ENCODE measurements at places on chromosomes 12 and 14.

DNA sequence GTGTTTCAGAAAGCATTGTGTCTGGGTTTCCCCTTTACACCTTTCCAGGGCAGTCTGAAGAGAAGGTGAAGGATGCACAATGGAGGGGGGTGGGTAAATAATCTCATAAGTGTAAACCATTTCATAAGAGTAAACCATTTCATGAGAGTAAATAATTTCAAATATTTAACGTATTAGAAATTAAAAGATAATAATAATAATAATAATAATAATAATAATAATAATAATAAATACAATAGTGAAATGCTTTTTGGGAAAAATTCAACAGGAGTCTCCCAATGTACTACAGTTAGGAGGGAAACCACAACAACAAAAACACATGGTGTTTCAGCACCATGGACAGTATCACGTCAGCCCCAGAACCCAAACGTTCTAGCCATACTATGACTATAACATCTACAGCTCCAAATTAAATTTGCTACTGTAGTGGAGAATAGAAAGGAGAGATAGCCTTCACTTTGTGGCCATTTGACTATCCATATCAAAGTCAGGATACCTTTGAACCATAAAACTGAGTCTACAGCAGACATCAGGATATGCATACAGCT lies 691.8 kb downstream of the BCL11B start:
- DNase-seq: no peak

DNA sequence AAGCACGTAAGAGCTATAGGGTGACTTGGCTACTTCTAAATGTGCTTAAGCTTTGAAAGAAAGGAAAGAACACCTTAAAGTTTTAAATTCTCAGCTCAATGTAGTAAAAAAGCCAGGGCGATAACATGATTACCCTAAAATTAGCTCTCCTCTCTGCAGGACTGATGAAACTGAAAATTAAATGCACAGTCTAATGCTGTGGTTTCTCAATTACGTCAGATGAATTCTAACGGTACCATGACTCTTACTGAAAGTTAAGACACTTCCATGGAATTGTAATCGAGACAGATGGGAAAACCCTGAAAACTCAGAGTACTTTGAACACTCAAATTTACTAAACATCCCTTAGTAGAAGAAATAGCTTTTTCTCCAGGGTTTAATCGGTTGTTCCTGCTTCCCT lies 25.9 kb upstream of the PRKD1 start:
- no peak for DNase-seq

DNA sequence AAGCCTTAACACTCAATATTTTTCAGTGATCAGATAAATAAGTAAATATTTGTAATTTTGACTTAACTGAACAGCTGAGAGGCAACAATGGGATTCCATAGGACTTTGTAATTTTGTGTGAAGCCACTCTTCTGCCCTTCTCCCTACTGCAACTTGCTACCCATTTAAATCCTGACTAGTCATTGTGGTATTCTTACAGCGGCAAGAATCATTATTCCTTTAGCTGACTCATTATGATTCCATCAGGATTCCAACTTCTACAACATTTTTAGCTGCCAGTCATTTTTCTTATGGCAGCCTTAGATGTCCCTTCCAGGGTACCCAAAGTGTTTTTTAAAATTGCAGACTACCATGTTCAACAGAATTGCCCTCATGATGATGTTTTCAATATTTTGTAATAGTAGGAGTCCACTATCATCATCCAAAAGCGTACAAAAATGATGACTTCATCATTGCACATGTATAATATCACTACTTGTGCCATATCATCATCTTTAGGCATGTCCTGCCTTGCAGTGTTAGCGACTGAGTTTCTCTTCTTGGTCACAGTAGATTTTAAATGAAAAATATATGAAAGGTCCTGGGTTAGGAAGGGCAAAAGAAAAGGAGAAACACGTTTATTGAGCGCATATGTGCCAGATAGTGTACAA lies 5.1 kb upstream of the MAGOHB start:
- no peak for DNase-seq

DNA sequence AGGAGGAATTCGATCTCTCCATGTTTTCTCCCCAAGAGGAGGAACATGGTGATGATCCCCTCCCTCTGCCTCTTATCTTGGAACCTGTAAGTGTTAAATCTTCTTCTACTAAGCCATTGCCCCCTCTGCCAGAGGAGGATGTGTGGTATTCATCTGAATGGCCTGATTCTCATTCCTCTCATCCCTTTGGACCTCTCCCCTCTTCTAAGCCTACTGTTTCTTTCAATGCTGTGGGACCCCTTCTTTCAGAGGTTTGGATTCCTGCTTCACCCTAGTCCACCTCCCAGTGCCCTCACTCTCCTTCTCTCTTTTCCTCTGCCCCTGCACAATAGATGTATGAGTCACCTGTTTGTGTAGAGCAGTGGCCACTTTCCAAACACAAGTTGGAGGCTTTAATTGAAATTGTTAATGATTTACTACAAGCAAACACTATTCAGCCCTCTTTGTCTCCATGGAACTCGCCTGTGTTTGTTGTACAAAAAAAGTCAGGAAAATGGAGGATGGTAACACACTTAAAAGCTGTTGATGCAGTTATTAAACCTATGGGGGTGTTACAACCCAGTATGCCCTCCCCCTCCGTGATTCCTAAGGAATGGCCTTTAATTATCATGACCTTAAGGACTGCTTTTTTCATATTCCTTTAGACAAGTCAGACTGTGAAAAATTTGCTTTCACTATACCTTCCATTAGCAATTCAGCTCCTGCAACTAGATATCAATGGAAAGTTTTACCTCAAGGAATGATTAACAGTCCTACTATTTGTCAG lies 192.1 kb upstream of the ALG10B start:
- no peak for DNase-seq

GRCh38 chr12:92495108-92495507 lies 207.7 kb upstream of the PLEKHG7 start:
- no peak for DNase-seq

DNA sequence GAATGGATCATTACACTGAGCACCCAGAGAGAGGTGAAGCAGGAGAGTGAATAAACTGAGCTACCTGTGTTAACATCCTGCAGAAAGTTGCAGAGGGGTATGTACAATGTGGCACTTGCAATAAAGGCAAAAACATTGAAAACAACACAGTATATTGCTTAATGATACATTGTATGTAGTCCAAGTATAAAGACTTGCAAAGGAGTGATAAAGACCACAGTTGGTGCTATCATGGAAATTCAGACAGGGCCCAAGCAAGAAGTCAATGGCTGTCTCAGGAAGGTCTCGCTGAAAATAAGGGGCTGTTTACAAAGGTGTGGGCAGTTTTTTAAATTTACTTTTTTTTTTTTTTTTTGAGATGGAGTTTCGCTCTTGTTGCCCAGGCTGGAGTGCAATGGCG lies 10.0 kb downstream of the TMEM120B start:
- DNase-seq: no peak

GRCh38 chr12:99911967-99912366 lies 72.8 kb downstream of the ANKS1B start:
- no peak for DNase-seq

- peak; percentile 37 for DNase-seq
These were observed 47.0 kb upstream of the SLC2A13 start for GRCh38 chr12:40152783-40153383.

GRCh38 chr14:100604121-100604501 lies 16.9 kb upstream of the BEGAIN start:
- no peak for DNase-seq

DNA sequence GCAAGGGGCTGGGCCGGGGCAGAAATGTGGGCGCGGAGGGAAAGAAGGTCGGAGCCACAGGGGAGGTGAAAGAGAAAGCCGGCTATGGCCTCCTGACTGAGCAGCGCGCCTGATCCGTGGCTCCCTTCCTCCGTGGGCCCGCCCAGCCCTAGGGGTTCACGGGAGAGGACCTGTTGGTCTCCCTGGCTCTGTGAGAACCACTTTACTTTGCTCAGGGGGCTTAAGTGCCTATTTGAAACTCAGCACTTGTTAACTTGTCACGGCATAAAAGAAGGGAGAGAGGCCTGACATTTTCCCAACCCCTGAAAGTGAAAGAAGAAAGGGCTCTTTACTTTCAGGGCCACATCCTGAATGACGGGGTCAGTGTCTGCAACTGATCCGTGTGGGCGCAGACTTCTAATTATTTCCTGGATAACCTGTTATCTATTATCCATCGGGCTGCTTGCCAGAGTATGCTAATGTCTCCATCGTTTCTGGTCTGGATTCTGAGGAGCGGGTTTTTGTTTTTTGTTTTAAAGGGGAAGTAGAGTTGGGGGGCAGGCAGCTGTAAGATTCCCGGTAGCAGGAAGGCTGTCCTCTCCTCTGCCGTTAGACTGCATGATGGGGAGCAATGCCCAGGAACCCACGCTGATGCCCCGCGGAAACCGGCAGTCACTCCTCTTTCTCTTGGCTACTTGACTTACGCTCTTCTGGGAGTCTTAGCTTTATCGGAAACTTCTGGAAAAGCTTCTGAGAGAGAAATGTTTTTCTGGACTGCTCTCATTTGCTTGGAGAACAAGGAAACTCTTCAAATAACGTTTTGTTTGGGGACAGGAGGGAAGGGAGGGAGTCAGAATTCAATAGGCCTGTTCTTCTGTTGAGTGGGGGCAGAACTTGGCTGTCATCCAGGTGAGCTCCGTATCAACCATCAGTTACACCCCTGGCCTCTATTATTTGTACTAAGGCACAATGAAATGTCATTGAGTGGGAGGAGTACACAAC lies 127.7 kb upstream of the MAX start:
- peak; percentile 7 for DNase-seq

DNA sequence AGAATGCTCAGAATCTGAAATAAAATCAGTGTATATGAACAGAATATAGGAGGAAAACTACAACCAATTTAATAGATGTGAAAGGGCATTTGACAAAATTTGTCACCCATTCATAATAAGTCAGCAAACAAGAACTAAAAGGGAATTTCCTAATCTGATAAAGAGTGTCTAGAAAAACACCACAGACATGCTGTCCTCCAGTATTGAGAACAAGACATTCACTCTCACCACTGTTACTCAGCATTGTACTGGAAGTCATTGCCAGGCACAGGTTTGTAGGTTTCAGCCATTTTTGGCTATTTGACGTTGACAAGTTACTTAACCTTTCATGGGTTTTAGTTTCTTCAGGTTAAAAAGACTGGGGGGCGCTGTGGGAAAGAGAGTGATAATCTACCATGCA lies 13.2 kb downstream of the EIF2S1 start:
- DNase-seq: no peak

GRCh38 chr14:88947646-88948598 lies 123.5 kb downstream of the TTC8 start:
- DNase-seq: no peak

DNA sequence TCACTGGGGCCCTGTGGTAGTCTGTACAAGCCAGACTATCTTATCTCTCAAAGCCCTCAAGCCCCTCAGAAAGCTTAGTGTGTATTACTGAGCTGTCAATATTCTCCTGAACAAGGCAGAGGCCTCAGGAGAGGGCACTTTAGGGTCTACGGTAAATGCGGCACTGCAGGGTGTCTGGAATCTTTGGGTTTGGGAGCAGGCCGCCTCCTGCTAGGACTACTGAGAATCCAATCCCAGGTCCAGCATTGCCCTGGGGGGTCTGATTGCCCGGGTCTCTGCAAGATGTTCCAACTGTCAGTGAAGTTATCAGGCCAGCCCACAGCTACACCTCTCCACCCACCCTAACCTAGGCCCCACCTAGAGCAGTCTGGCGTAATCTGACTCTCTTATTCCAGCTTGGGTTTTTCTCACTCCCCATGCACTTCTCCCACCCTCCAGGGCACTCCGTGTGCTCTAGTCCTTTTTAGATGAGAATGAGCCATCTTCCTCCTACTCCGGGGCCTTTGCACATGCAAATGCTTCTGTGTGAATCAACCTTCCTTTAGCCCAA lies 4.3 kb upstream of the ZFP36L1 start:
- no peak for DNase-seq

DNA sequence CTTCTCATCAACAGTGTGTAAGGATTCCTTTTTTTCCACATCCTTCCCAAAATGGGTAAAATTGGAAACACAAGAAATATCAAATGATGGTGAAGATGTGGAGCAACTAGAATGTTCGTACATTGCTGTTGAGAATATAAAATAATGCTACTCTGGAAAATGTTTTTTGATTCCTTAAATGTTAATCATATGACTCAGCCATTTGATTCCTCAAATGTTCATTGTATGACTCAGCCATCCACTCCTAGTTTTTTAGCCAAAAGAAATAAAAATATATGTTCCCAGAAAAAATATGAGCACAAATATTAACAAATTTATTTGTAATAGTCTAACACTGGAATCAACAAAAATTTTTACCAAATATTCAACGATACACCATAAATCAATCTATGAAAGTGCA lies 1108.6 kb downstream of the LRFN5 start:
- DNase-seq: no peak

GRCh38 chr12:12048266-12048665 lies 22.5 kb upstream of the BCL2L14 start:
- DNase-seq: no peak

Data from activated CD4-positive, alpha-beta T cell treated with anti-CD3 and anti-CD28 coated beads, Interleukin-2, amount 50 U/mL, for 4 hours (primary cell).